GM23248 (cell line): ENCODE measurements at places on chromosomes 4 and X. TPM values are rescaled to one million over a fixed set of nuclear protein-coding genes. Genes with fewer than 3 reads are reported as not detected.

The NEXMIF gene
- polyA plus RNA-seq: not detected in 2 replicates

- DNase-seq: peak; percentile 10
Observed at GRCh38 chrX:72526534-72527508, 45.8 kb downstream of the HDAC8 start.

GRCh38 chrX:40081679-40082068, 16.1 kb downstream of the BCOR start:
- DNase-seq: no peak

The MAP3K15 gene
- polyA plus RNA-seq: not detected in 2 replicates

DNA sequence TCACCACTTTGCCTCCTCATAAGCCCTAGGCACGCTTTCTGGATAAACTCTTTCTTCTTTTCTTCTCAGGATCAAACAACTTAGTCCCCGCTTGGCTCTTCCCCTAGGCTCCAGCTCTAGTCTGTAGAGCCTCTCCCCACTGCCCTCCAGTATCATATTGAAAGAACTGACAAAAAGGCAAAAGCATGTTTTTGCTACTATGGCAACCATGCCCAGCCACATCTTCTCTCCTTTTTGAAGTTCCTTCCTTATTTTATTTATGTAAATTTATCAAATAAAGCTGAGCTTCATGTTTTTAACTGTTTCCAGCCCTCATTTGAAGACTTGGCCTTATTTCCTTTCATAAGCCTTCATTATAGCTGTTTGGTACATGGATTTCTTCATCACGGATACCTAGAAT, 86.0 kb upstream of the LIMCH1 start:
- no peak for DNase-seq
